ENCODE measurements at places on chromosomes 3 and 15.

GRCh38 chr3:138638641-138639040, 30.1 kb downstream of the FAIM start:
- no peak for DNase-seq

DNA sequence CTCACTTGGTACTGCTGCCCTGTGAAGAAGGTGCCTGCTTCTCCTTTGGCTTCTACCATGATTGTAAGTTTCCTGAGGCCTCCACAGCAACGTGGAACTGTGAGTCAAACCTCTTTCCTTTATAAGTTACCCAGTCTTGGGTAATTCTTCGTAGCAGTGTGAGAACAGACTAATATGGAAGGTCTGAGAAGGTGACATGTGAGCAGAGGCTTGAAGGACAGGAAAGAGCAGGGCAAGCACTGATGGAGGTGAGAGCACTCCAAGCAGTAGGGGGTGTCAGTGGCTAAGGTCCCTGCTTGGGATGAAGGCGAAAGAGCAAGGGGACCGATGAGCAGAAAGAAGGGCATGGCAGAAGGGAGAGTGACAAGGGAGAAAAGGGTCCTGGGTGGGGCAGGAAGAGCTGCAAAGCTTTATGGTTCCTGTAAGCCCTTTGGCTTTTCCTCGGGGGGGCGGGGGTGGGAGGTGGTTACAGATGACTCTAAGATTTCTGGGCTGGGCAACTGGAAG, 3.5 kb downstream of the EIF4E3 start:
- DNase-seq, result no peak

DNA sequence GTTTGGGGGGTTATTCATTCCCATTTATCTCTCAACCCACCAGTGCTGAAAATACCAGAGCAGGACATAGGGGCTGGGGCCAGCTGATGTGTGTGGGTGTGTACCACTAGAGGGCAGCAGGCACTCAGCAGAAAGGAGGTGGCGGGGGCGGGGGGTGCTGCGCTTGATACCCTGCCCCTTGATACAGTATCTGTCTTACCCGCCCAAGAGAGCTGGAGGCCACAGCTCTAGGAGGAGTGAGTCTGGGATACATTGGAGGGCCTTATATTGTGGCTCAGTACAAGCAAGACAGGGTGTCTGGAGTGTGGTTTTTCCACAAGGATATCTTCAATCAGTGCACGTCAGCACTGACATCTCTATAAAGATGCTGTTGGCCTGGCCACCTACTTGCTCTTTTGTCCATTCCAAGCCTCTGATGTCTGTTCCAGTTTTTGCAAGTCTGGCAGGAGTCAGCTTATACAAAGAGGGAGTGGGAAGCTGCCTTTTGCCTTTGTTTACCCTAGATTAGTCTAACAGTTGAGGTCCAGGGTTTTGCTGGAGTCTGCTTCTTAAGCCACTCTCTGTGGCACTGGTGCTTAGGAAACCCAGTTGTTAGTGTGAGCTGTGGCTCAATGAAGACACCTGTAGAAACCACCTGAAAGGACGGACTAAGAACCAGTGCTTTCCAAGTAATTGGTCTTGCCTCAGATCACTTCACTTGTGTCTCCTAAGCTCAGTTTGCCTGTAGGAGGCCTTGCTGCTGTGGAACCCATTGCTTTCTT, 1.5 kb upstream of the RBM15B start:
- peak; percentile 40 for DNase-seq

DNA sequence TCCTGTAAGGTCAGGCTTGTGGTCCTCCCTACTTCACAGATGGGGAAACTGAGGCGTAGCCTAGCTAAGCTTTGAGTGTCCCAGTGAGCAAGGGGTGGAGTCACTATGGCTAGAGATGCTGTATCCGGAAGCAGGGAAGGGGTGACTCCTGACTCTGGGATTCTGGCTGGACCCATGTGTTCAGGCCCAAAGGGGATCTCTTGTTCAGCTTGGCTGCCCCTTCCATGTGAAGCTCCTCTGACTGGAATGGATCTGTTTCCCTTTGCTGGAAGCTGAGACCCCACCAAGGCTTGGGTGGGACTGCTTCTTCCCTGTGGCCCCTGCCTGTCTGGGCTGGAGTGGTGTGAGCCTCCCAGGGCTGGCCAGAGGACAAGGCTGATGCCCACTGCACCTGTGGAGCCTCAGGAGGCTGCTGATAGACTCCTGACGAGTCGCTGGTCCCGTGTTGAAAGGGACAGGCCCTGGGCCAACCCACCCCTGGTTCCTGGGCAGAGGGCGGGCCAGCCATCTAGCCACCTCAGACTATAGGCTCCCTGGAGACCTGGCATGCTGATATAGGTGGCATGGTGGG, 1.0 kb downstream of the MAPKAPK3 start:
- DNase-seq, result no peak

- no peak for DNase-seq
Observed at GRCh38 chr3:643376-643775, 446.8 kb downstream of the CHL1 start.

GRCh38 chr15:38796589-38796988, 232.0 kb upstream of the RASGRP1 start:
- no peak for DNase-seq

DNA sequence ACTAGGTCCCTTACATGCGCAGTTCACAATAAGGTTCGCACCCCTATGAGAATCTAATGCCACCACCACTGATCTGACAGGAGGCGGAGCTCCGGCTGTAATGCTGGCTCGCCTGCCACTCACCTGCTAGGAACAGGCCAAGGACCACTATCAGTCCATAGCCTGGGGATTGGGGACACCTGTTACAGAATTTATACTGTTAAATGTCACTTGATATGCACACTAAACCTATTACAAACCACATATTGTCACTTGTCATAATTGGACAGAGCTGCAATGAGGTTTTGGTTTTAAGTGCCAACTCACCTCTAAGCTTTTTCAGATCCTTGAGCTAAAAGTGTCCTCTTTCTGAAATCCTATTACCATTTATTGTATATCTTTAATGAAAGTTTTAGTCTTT, 507.9 kb upstream of the TPRG1 start:
- no peak for DNase-seq

GRCh38 chr3:168168743-168169142, 73.0 kb upstream of the GOLIM4 start:
- no peak for DNase-seq
